Breast epithelium (tissue), 4 donors: ENCODE measurements at places on chromosomes 5 and 9. TPM values are rescaled to one million over a fixed set of nuclear protein-coding genes. Genes with fewer than 3 reads are reported as not detected.

The PCA3 gene
- total RNA-seq, result 0.44 TPM

The KCNIP1 gene
- total RNA-seq, result not detected

The SPATA31A3 gene
- total RNA-seq, result not detected

The PCDHB7 gene
- total RNA-seq, result 2.3 TPM

The FAM153A gene
- total RNA-seq, result 2.2 TPM
